Cortex of kidney (tissue), 1 donor: ENCODE measurements at places on chromosomes 2 and 18.

DNA sequence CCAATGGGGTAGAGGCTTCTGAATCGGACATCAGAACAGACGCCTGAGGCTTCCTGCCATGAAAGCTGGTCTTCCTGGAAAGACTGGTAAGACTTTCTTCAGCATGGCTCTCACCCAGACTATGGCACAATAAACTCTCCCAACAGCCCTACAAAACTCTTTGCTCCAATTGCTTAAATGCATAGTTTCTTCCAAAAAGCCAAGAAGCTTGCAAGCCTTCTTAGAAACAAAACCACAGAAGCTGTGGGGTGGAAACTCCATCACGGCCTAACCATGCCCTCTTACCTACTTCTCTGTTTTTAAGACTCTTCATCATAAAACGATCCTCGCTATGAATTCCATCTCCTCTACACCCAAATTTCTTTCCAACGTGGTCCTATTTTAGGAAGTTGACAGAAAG, 48.2 kb downstream of the PAX8 start:
- no peak for DNase-seq

GRCh38 chr2:7502336-7502735, 585.1 kb downstream of the RNF144A start:
- no peak for DNase-seq

DNA sequence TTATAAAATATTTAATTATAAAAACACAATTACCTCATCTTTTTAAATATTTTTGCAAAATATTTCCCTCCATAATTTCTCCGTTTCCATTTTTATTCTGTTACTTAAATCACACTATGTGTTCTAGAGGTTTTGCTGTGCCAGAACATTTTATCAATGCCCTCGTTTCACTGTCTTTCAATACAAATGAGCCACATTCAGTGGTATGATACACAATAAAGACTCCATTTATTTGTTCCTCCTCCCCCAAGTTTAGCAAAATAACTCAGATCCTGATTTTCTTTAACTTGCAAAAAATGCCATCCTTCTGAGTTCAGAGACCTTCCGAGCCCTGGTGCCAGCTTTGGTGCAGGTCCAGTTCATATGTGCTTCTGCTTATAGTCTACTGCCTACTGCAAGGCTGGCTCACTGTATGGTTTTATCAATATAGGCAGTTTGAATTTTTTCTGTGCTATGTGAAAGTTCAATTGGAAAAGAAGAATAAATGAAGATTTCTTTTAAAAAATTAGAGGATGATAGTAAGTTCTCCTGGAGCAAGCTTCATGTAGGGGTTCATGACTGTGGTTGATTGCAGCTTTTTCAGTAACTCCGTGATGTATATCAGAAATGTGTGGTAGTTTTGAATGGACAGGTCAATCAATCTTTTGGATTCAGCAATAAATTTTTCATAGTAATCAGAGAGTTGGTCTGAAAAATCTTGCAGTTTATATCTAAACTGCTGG, 42.5 kb downstream of the APOB start:
- no peak for DNase-seq

DNA sequence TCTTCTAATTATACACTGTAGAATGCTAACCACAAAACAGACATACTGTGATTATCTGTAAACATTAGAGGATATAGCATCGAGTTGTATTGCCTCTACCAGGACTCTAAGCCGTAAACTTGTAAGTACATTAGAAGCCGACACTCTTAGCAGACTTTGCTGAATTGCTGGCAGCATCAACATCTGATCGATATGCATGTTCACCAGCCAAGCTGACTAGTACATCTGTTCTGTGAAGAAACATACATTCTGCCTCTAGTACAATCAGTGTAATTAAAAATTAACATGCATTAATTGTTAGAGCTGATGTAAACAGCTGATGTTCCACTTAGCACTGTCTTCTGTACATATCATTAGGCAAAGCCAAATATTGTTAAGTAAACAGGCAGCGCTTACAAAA, 502.2 kb downstream of the NR4A2 start:
- no peak for DNase-seq

- DNase-seq: no peak
These were observed 1.2 kb downstream of the RTKN start for GRCh38 chr2:74440378-74441169.

DNA sequence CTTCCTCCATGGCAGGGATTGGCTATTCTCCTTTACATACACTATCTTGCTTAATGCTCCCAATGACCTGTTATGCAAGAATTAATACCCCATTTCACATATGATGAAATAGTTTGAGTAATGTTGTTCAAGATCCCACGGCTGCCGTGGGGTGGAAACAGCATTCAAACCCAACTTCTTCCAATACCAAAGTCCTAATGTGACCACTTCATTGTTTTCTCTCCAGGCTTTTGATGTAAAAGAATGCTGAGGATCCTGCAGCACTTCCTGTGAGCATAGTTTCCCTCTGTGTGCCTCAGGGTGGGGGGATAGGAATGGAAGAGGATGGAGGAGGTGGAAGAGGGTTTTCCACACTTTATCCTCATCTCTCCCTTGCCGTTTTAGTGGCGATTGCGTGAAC, 199.4 kb downstream of the IRS1 start:
- DNase-seq: no peak

DNA sequence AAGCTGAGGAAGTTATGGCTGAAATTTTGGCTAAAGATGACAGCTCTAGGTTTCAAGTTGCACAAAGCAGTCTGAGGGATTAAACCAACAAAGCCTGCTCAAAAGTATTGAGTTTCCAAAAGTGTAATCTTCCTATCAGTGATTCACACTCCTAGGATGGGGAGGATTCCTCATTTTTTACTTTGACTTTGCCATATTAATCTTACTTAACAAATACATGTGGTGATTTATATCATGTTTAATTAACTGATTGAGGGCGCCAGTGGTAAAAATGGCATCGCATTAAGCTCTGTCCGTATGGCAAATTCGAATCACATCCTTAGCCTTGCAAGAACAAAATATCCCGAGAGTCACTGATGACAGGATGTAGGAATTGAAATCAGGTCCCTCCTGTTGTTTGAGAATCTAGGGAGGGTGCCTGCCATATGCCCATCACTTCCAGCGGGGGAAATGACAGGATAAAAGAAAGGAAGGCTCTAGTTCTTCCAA, 78.1 kb upstream of the ETAA1 start:
- no peak for DNase-seq

DNA sequence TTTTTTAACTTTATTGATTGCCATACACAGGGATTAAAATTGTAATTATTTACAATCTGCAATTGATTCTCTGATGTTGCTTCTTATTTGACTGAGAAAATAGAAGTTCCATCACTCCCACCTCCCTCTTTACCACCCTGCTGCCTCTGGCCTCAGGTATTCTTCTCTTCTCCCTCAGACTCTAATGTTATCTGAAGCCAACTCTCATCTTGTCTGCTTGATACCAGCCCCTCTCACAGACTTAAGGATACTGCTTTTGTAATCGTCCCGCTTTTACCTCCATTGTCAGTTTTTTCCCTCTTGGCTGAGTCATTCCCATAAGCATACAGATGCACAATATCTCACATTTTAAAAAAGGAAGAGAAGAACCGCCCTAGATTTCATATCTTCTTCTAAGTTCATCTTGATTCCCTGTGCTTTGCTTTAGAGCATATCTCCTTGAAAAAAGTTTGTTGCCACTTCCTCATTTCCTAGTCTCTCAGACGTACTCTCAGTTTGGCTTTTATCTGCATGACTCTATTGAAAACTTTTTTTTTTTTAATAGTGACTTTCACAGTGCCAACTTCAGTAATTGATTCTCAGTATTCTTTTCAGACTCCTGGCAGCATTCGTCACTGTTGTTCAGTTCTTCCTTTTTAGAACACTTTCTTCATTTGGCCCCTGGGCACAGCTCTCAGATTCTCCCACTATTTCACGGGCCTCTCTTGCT, 31.1 kb downstream of the SPAG16 start:
- no peak for DNase-seq

DNA sequence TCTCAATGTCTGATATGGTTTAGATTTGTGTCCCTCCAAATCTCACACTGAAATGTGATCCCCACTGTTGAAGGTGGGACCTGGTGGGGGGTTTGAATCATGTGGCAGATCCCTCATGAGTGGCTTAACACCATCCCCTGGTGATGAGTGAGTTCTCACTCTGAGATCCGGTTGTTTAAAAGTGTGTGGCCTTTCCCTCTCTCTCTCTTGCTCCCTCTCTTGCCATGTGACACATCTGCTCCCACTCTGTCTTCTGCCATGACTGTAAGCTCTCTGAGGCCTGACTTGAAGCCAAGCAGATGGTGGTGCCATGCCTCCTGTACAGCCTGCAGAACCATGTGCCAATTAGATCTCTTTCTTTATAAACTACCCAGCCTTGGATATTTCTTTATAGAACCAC, 108.8 kb downstream of the RBMS1 start:
- no peak for DNase-seq

- DNase-seq: no peak
These were observed 15.2 kb downstream of the BOK start for GRCh38 chr2:241573741-241574140.

DNA sequence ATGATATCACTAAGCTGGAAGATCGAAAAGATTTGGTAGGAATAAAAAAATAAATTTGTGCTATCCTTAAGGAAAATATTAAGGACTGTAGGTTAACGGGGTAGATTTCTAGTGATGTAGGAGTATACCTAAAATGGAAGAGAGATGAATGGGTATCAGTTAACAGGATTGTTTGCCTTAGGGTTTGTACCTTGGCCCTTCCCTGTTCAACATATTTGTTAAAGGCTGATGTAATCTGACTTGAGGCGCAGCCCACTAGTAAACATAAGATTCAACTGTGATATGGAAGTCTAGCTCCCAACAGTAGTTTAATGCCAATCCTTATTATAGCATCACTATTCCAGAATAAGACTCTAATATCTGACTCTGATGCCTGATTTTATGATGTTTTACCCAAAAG, 685.2 kb downstream of the DCC start:
- no peak for DNase-seq

DNA sequence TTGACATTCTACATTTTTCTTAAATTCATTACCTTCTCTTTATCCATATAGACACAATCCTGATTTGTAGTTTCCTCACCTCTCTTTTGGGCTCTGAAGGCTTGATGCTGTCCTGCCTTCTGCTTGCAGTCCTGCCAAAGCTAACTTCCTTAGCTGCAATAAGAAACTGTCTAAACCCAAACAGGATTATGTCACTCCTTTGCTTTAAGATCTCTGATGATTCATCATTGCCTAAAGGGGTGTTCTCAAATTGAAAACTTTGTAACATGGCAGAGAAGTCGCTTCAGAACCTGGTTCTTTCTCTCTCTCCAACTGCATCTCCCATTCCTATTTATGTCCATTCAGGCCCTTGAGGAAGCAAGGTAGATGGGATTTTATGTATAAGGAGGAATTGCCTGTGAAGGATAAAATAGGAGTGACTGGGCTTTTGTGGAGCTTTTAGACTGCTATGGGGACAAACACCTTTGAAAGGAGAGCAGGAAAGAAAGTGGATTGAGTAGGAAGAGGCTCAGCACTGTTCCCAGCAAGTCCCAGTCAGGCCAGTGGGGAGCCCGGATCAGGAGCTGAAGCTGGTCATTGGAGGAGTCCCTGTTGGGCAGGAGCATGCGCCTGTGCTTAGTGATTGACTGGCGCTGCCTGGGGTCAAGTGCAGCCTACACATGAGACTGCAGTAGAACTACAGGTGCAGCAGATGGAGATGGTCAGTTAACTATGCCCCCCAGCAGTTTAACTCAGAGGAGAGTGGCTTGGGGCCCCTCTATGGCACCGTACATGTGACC, 390.6 kb downstream of the CTNNA2 start:
- DNase-seq: no peak

- no peak for DNase-seq
These were observed 3.8 kb upstream of the ATP8B1 start for GRCh38 chr18:57806978-57807285.

DNA sequence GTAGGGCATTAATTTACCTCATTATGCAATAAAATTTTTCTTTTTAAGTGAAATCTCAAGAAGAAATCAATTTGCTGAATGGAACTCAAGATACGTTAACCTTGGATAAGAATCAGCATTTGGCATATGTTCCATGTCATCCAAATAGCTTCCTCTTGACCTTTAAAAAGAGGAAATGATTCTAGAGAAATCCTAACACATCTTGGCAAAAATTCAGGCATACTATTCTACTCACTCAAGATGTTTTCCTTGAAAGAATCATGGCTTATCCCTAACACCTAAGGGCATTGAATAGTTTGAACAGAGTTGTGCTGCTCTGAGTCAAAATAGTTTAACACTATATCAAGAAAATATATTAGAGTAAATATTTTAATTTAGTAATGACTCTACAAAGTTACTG, 678.0 kb downstream of the EPHA4 start:
- DNase-seq: no peak

DNA sequence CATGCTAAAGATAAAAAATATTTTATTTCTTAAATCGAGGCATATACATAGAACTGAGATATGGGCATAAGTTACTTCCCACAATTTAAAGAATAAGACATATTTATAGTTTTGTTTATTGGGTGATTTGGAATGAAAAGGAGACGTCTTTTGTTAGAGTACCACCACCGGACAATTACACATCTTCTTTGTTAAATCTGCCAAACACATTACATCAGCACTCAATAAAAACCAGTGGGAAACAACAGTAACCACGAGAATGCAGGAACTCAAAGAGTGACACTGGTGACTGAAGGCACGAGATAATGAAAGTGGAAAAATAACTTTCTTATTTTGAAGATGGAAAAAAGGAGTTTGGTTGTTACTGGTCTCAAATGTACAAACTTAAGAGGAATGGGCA, 92.6 kb upstream of the TFCP2L1 start:
- no peak for DNase-seq

GRCh38 chr18:79982736-79983135, 5.6 kb downstream of the TXNL4A start:
- DNase-seq: no peak

GRCh38 chr18:2326999-2327398, 244.3 kb downstream of the METTL4 start:
- no peak for DNase-seq

GRCh38 chr2:150046810-150047209, 440.7 kb downstream of the RND3 start:
- DNase-seq: no peak

- no peak for DNase-seq
These were observed 830.1 kb upstream of the ZEB2 start for GRCh38 chr2:145350011-145350410.

DNA sequence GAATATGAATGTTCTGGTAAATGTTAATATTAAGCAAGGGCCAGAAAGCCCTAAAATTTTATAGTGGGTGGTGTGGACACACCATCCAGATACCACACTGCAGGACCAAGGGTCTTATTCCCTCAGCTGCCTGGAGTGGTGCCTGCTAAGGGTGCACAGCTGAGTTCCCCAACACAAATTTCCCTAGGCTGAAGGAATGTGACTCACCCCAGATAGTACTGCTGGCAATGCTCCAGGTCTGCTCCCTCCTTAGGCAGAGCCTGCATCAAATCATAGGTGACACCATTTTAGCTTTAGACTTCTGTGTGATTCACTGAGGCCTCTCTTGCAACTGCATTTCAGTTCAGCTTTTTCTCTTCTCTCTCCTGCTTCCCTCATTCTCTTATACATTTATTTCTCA, 321.1 kb downstream of the SATB2 start:
- no peak for DNase-seq

GRCh38 chr2:156129227-156129626, 203.3 kb downstream of the NR4A2 start:
- DNase-seq: no peak

- DNase-seq: no peak
These were observed 916 bp upstream of the OSBPL1A start for GRCh38 chr18:24398540-24398939.

GRCh38 chr2:164797627-164798026, 44.0 kb downstream of the COBLL1 start:
- DNase-seq: no peak

- DNase-seq: no peak
These were observed 88.0 kb upstream of the CDH20 start for GRCh38 chr18:61245276-61245675.
